ENCODE measurements at places on chromosomes 3 and 15. TPM values are rescaled to one million over a fixed set of nuclear protein-coding genes. Genes with fewer than 3 reads are reported as not detected.
A peak's percentile ranks its signal among the peaks of the same experiment; 100 is the strongest.

Gene PATL2
- 17.2 TPM for total RNA-seq

GRCh38 chr3:126292318-126293070 is 64.7 kb downstream of the KLF15 start:
- no peak overlapping the region for H3K4me3 ChIP-seq
- no peak for DNase-seq
- H3K27me3 ChIP-seq, result peaks cover 31% of the 10 kb centered on the region

DNA sequence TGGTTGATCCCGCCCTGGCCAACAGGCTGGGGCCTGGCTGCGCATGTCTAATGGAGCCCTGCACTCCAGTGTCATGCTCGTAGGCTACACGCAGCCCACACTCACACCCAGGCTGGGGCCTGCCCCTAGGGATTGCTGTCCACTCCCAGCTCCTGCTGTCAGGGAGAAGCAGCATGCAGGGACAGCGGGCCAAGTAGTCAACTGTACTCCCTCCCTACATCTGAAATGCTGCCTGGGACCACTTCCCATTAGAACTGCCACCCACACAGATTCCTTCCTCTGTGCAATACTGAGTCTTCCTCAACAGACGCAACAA is 16.1 kb downstream of the ALS2CL start:
- H3K4me3 ChIP-seq, result no peak overlapping the region
- H3K27me3 ChIP-seq, result no peaks in the 10 kb centered on the region
- H3K4me1 ChIP-seq, result no peaks in the 10 kb centered on the region
- H3K27ac ChIP-seq, result no peak overlapping the region
- H3K36me3 ChIP-seq, result no peaks in the 10 kb centered on the region

GRCh38 chr3:15269091-15269989 is 63.0 kb downstream of the SH3BP5 start:
- H3K27me3 ChIP-seq, result no peaks in the 10 kb centered on the region
- H3K4me3 ChIP-seq, result peak overlapping the region; percentile 26
- peaks cover 18% of the 10 kb centered on the region for H3K36me3 ChIP-seq
- peak; percentile 92 for DNase-seq
- peaks cover 75% of the 10 kb centered on the region for H3K4me1 ChIP-seq

GRCh38 chr15:98232761-98233160 is 272.3 kb downstream of the ARRDC4 start:
- H3K4me3 ChIP-seq, result no peak overlapping the region
- no peak for DNase-seq
- no peaks in the 10 kb centered on the region for H3K4me1 ChIP-seq
- no peaks in the 10 kb centered on the region for H3K27me3 ChIP-seq

DNA sequence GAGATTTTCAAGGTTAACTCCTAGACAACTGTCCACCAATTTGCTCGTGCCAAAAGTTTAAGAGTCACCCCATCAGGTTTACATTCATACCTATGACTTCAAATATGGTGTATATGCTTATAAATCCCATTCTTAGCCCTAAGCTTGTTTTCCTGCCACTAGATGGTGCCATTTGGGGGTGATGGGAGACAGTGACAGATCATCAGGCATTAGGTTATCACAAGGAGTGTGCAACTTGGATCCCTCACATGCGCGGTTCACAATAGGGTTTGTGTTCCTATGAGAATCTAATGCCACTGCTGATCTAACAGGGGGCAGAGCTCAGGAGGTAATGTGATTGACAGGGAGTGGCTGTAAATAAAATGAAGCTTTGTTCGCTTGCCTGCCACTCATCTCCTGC is 182.7 kb downstream of the CNTN6 start:
- no peak overlapping the region for H3K27ac ChIP-seq
- no peak overlapping the region for H3K4me3 ChIP-seq
- DNase-seq, result no peak
- no peaks in the 10 kb centered on the region for H3K4me1 ChIP-seq
- H3K27me3 ChIP-seq, result no peaks in the 10 kb centered on the region
- no peaks in the 10 kb centered on the region for H3K36me3 ChIP-seq

Gene CSPG5
- total RNA-seq, result 0.21 TPM

- H3K36me3 ChIP-seq, result no peaks in the 10 kb centered on the region
- DNase-seq, result no peak
- H3K27ac ChIP-seq, result no peak overlapping the region
- no peaks in the 10 kb centered on the region for H3K4me1 ChIP-seq
- H3K27me3 ChIP-seq, result no peaks in the 10 kb centered on the region
- H3K4me3 ChIP-seq, result no peak overlapping the region
Observed at GRCh38 chr3:22117091-22117490, 366.1 kb upstream of the ZNF385D start.

Gene TUSC2
- total RNA-seq, result 25.0 TPM

Gene NMB
- 1.5 TPM for total RNA-seq

All from activated CD8-positive, alpha-beta memory T cell treated with anti-CD3 and anti-CD28 coated beads, Interleukin-2, amount 10 ng/mL, durations not matched to agents 7 days and 5 days (primary cell).